ENCODE measurements at places on chromosomes 11 and 22.

GRCh38 chr11:34855021-34855753, 61.0 kb downstream of the APIP start:
- no peak for DNase-seq

DNA sequence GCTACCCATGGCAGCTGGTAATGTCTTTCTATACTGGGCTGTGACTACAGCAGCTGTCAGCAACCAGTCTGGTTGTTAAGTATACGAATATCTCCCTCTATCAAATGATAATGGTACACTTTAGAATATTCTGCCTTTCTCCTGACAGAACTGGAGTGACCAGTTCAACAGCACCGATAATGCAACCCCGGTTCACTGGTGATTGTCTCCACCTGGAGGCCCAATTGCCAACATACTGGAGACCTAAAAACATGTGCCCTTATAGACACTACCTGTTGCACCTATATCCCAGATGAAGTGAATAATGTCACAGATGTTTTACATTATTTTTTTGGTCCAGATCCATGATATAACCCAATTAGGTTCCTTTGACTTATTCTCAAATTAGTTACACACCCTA, 21.1 kb downstream of the OR5P2 start:
- no peak for DNase-seq

- no peak for DNase-seq
Observed at GRCh38 chr11:99934008-99934407, 753.1 kb upstream of the ARHGAP42 start.

DNA sequence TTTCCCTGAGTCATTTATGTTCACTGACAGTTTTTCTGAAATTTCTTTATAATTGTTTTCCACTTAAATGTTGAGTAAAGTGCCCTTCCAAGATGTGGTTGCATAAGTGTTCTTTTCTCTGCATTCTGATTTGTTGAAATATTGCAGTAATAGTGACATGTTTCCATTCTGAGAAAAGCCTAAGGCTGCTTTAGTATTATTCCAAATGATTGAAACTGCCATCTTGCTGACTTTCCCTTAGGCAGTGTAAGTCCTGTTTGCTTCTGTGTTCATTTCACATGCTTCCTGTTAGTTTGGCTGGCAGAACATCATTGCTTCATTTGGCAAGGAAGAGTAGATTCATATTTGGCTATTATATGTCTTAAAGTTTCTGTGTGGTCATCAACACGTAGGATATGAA, 146.5 kb downstream of the ELP4 start:
- no peak for DNase-seq

GRCh38 chr11:60657888-60658287, 41.5 kb upstream of the MS4A8 start:
- no peak for DNase-seq

DNA sequence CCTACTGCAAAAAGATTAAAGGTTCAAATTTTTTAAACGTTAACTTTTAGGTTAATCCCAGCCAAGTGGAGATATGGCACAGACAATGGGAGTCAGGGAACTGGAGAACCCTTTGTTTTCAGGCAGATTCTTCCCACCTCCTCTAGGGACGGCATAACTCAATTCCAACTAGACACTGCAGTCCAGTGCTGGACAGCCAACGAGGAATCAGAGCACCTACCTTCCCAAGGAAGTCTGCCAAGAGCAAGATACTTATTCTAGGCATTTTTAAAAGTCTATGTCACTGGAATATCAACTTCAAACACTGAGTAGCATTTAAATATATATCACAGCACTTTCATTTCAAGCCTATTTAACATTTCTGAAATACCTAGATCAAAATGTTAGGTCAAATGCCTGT, 7.3 kb downstream of the CADM1 start:
- DNase-seq, result no peak

DNA sequence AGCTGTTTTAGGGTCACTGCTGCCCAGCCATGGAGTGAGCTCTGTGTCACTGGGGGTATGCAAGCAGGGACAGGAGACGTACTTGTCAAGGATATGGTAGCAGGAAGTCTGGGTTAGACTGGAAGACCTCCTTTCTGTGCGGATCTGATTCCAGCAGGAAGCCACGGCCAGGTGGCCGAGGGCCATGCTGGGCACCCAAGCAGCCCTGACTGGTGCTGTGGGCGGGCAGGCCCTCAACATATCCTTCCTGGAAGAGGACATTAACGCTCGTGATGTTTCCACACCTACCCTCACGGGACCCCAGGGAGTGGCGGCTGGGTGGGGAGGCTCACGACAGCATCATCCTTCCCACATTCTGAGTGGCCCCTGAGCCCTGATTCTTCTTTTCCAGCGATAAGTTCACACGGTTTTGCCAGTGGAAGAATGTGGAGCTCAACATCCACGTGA, 8.7 kb upstream of the ANKRD13D start:
- DNase-seq, result no peak

DNA sequence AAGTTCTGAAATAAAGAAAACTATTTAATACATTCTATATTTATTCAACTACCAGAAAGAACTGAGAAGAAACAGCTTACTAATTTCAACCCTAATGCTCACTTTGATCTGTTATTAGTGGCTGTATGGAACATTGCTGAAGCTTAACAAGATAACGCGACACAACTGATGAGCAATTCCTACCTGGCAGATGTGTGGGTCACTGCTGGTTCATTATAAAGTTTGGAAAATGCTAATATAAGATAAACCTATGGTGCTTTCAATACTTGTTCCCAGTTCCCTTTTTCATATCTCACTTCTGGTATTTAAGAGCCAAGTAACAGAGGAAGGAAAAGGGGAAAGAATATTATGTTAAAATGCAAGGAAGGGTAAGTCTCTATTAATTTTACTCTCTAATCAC, 10.5 kb downstream of the CTSC start:
- DNase-seq, result no peak

- DNase-seq, result no peak
Observed at GRCh38 chr11:111185266-111185665, 60.3 kb upstream of the POU2AF2 start.

DNA sequence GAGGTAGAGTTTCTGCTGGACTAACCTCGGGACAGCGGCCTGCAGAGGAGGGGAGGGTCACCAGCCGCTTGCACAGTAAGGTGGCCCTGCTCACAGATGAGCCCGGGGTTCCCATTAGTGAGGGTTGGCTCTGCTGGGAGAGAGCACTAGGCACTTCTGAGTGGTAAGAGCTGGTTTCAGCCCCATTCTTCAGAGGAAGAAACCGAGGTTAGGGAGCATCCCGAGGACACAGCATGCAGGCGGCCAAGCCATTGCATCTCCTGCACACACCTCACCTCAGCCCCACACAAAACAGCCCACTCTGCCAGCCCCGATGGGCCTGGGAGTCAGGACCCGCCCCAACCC, 99.3 kb downstream of the MED15 start:
- DNase-seq, result no peak

- no peak for DNase-seq
Observed at GRCh38 chr11:79414644-79415317, 26.0 kb downstream of the TENM4 start.

GRCh38 chr22:27318516-27318915, 483.0 kb downstream of the MN1 start:
- no peak for DNase-seq

- DNase-seq, result no peak
Observed at GRCh38 chr22:18970176-18970947, 34.3 kb upstream of the PRODH start.

DNA sequence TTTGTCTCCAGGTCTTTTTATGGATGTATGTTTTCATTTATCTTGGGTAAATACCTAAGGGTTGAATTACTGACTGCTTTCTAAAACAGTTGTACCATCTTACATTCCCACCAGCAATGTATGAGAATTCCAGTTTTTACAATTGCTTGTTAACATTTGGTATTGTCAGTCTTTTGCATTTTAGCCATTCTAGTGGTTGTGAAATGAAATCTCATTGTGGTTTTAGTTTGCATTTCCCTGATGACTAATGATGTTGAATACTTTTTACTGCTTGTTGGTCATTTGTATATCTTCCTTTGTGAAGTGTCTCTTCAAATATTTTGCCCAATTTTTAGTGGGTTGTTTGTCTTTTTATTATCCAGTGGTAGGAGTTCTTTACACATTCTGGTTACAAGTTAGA, 92.8 kb downstream of the ARFGAP2 start:
- DNase-seq, result no peak

DNA sequence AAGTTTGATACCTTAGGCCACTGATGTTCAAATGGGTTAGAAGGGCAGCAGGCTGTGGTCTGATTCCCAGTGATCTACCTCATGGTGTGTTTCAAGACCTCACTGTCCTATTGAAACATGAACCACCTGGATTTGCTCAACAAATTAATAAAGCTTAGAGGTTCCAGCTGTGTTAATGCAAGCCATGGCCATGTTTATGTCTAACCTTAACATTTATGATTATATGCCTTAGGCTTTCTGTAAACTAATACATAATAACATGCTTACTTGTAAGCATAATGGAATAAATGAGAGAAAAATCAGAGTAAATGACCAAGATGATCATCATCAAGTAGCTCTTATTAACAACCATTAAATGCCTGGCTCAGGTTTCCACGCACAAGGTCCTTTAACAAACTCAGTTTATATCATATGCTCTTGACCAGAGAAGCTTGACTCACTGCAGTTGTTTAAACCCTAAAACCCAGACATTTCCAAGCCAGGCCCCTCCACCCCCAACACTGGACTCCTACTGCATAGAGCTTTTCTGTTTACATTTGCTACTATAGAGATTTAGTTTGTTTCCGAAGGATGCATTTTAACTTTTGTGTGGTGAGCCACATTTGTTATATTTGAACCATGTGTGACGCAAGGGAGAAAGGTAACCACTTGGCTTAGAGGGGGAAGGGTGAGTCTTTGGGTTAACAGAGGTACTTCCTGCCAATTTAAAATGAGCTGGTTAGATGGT, 43.7 kb downstream of the KREMEN1 start:
- no peak for DNase-seq
